ENCODE measurements at places on chromosomes 11 and 22.

GRCh38 chr11:105229761-105230160 is 90.2 kb upstream of the CARD18 start:
- no peak for DNase-seq

DNA sequence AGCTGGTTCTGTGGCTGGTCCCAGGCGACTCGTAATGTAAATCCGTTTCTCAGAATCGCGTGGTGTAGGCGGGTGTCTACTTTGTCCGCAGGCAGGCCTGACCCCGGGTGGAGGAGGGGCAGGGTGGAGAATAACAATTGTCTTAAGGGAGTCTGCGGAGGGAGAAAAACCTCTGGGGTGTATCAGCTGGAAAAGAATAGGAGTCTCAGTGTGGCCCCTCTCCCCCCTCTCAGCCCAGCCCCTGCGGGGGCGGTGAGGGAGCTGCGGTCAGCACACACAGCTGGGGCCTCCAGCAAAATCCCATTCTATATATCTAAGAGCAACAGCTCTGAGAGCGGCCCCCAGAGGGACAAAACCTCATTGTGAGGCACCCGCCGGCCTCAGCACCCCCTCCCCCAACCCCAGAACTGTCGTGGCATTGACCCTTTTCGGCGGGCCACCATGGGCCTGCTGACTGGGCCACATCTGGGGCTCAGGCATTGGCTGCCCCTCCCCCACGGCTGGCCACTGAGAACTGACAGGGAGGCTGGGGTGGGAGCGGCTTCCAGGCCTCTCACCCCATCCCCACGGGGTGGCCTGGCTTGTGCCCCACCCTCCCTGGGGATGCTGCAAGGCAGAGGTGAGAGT is 2.7 kb upstream of the MYRF start:
- DNase-seq = no peak

DNA sequence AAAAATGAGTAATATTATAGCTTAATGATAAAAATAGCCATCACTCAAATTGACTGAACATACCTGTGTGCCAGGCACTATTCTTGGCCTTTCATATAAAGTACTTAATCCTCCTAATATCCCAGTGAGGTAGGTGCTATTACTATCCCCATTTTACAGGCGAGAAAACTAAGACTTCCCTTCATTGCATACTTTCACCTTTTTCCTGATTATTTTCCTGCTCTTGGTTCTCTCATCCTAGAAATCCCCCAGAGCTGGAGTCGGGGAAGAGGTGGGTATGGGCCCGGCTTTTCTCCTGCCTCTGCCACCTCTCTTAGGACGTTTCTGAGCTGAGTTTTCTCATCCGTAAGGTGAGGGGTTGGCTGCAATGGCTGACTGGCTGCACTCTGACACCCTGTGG is 2.2 kb downstream of the NPTXR start:
- DNase-seq = no peak

- DNase-seq = no peak
Observed at GRCh38 chr22:30262112-30262511, 4.5 kb downstream of the OSM start.

DNA sequence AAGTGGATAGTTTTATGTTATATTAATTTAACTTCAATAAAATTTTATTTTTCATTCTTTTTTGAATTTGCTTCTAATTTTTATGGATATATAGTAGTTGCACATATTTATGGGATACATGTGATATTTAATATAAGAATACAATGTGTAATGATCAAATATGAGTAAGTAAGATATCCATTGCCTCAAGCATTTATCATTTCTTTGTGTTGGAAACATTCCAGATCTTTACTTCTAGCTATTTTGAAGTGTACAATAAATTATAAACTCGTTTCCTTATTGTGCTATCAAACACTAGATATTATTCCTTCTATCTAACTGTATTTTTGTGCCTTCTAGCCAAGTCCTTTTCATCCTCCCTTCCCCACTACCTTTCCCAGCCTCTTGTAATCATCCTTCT is 17.0 kb downstream of the EXPH5 start:
- DNase-seq = no peak

GRCh38 chr22:33063611-33064010 is 5.4 kb upstream of the SYN3 start:
- DNase-seq = no peak

DNA sequence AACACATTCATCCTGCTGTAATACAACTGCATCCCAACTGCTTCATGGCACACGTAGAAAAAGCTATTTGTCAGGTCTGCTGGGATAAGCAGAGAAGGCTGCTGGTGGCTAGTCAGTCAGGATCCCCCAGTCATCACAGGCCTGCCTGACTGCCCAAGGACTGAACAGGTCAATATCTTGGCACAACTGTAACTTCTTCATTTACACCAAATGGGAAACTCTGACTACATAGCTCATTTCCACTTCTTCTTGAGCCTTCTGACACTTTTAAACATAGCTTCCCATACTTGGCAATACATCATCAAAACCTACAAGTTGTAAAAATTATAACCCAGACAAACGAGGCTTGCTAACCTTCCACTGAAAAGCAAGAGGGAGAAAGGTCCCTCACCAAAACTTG is 2.8 kb downstream of the TMEM9B start:
- no peak for DNase-seq

DNA sequence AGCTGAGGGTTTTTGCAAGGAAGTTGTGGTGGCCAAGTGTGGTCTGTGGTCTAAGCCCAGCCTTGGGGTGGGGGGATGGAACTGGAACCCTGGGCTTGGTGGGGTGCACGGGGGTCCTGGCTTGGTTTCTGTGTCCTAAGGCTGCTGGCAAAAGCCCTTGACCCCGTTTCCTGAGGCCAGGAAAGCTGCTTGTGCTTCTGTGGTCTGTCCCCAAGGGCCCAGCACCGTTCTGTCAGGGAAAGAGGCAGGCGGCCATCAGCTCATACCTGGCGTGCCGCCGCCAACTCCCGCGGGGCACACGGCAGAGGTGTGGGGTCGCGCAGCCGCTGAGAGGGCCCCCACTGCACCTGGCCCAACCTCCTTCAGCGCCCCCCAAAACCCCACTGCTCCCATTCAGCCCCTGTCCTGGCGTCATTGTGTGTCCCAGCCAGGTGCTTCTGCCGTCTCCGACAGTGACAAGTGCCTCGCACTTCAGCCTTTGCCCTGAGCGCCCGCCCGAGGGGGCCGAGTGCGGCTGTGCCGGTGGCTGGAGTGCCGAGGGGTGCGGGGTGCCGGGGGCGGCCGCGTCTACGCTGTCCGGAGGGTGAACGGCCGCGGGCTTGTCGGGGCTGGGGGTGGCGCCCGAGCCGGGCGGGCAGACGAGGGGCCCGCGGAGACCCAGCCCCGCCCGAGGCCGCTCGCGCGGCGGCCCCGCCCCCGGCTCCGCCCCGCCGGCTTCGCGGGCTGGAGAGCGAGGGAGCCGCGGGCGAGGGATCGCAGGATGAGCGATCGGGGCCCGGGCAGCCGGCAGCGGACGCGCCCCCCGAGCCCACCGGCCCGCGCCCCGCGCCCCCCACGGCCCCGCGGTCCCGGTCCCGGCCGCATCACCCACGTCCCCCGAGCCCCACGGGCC is at the start of gene CNIH2:
CNIH2 (plus strand) TSS at position 705 of the 892 bp plus-strand sequence. CDS start 282 bp downstream, outside the sequence.
- DNase-seq = no peak

DNA sequence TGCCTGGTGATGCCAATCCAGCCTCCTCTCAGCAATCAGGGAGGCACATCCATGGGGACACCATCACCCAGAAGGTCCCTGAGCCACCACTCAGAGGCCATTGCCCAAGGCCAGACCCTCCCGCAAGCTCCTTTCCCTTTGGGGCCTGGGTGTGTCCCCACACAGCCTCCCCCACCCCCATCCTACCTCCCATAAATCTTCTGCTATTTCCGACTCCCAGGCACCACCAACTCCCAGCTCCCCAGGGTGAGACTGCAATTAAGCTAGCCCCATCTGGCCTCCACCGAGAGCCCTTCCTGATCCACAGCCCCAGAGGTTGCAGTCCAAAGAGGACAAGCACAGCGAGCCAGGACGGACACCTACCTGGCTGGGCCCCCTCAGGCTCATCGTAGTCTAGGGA is 6.3 kb downstream of the ARHGAP1 start:
- DNase-seq = no peak

DNA sequence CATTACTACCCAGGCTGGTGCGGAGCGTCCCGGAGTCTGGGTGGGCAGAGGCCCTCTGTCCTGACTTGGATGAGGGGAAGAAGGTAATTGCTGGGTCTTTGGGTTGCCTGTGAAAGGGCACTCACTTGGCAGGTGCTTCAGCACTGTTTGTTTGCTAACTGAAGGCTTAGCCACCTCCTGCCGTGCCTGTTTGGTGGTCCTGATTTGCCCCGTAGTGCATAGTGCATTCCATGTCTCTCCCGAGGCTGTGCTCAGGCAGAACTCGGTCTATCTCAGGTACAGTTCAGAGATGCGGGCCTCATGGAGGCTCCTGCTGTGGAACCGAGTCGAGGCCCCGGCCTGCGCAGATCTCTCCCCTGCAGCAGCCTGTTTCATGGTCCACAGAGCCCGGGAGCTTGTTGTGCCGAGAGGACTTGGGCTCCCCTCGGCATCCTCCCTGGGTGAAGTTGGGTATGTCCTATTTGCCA is 146.2 kb downstream of the TBC1D22A start:
- no peak for DNase-seq

- DNase-seq = no peak
Observed at GRCh38 chr11:17611049-17611448, 64.0 kb downstream of the OTOG start.

DNA sequence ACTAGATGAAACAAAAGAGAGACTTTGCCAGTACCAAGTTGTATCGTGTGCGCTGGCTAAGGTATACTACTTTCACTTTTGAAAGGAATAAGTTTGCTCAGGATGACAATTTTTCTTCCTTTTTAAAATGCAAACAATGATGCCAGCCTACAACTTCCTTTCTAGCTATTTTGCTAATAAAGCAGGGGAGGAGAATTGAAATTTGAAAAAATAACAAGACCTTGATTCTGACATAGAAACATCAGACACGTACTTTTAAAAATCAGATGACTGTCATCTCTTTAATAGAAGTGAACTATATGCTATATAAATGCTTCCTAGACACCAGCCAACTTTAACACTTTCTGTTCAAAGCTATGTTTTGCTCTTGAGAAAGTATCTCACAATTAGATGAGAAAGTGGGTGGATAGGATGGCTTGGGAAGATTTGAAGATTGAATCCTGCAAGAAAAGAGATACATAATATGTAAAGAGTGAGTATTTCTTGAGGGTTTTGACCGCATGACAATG is 41.7 kb upstream of the BLID start:
- DNase-seq = no peak

GRCh38 chr11:46987183-46987582 is 50.6 kb downstream of the CSTPP1 start:
- no peak for DNase-seq

DNA sequence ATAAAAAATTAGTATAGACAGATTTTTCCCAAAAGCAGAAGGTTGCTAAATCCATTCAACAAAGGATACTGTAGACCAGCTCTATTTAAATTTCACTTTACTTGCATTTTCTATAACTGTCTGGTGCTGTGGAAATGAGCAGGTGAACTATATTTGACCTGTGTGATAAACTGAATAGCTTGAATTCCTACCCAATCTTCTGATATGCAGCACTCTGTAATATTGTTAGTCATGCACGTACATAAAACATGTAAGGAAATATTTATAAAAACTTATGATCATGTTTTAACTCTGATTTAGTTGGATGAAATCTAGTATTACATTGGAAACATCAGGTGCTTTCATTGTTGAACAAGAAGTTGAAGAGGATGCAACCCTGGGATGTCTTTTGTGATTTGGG is 213.6 kb downstream of the DBX1 start:
- DNase-seq = no peak

DNA sequence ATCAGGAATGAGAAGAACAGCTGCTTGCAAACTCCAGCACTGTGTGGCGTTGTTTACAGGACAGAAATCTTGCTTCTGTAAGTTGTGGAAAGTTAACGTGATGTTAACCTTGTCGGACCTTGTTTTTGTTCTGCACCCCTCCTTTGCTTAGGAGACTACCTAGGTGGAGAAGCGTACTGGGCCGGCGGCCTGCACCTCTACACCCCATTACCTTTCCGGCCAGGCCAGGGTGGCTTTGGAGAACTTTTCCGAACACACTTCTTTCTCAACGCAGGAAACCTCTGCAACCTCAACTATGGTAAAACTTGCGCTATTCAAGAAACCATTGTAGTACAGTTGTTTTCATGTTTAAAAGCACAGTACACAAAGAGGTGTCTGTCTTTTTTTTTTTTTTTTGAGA is 33.7 kb downstream of the SAMM50 start:
- no peak for DNase-seq

DNA sequence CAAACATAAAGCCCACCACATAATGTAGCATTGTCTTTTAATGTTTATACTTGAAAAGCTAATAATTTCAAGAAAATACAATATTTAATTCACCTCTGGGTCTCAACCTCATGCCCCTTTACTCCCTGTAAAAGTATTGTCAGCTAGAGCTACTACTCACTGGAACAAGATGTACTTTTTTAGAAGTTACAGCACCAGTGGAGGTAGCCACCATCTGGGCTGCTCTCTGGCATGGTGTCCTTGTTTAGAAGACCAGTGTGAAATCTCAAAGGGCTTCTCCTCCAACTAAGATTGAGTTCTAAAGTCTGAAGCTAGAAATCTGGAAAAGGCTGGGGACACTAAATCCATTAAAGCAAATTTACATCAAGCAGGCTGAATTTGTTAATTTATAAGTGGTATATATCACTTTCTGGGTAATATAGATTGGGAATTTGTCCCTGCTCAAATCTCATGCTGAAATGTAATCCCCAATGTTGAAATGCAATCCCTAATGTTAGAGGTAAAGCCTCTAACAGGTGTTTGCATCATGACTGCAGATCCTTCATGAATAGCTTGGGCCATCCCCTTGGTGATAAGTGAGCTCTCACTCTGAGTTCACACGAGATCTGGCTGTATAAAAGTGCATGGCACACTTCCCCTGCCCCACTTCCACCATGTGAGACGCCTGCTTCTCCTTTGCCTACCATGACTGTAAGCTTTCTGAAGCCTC is 47.6 kb downstream of the PITPNB start:
- no peak for DNase-seq

- DNase-seq = no peak
Observed at GRCh38 chr22:49628391-49629260, 199.0 kb downstream of the BRD1 start.

DNA sequence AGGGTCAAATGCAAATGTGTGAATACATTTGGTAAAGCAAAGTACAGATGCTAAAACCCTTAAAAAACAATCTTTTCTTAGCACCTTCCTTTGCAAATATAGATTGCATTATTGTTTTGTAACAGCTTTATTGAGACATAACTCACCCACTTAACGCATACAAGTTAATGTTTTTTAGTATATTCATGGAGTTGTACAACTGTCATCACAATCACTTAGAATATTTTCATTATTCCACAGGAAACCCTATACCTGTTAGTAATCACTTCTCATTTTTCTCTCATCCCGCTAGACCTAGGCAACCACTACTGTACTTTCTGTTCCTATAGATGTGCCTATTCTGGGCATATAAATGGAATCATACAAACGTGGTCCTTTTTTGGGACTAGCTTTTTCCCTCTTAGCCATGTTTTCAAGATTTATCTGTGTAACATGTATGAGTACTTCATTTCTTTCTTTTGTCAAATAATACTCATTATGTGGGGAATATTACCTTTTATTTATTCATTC is 34.7 kb downstream of the PPP6R3 start:
- DNase-seq = no peak

GRCh38 chr22:37223965-37224551 is 11.8 kb upstream of the SSTR3 start:
- DNase-seq = no peak

GRCh38 chr22:25869771-25870170 is 127.8 kb downstream of the MYO18B start:
- DNase-seq = no peak

Measured in activated CD4-positive, alpha-beta T cell treated with anti-CD3 and anti-CD28 coated beads for 1 hour (primary cell).